ENCODE measurements at places on chromosomes 12 and 14. TPM values are rescaled to one million over a fixed set of nuclear protein-coding genes. Genes with fewer than 3 reads are reported as not detected.

The SIX4 gene
- 4.3 TPM for total RNA-seq

The SYNDIG1L gene
- not detected for total RNA-seq

The ZNF410 gene
- 60.7 TPM for total RNA-seq

The CELA1 gene
- total RNA-seq, result not detected

The SERPINA10 gene
- total RNA-seq, result not detected
